ENCODE measurements at places on chromosomes 1 and 21.

DNA sequence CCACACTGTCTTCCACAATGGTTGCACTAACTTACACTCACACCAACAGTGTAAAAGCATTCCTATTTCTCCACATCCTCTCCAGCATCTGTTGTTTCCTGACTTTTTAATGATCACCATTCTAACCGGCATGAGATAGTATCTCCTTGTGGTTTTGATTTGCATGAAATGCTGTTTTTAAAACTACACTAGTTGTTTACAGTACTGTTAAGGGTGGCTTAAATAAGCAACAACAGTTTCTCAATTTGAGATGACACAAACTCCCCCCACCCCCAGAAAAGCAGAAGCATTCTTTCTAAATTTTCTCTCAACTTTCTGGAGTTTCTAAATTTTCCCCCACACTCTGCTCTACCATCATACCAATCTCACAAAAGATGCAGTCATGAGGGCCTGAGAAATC, 7.1 kb upstream of the SLAMF7 start:
- no peak for DNase-seq

DNA sequence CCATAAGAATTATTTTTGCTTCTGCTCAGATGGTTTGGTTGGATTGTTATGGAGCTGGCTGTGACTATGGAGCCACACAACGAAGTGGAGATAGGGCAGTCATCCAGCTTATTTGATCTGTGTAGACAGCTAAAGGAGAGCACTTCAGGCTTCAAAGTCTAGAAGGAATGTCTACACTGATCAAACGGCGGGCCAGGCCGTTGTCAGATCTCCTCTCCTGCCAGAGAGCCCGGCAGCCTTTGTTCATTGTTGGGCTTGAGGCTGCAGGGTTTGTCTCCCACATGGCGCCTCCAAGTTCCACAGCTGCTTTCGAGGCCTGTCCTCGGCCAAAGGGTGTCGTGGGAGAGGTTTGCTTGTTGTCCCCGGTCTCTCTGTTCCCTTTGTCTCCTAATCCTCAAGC, 2.8 kb upstream of the STMN1 start:
- no peak for DNase-seq

DNA sequence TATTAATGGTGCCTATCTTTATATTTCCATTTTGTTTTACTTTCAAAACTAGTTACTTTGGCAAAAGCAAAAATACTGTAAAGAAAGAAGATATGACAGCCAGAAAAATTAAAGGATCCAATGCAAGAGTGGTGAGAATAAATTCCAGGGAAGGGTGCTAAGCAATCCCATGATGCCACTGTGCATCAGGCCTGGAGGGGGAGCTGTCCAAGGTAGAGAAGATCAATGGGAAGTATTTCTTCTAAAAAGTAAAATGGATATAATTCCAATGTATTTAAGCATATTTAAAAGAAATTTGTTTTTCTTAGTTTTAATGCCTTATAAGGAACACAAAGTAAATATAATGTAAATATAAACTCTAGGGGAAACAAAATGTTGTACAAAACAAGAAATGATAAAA, 1382.2 kb upstream of the B3GALT2 start:
- DNase-seq = no peak

DNA sequence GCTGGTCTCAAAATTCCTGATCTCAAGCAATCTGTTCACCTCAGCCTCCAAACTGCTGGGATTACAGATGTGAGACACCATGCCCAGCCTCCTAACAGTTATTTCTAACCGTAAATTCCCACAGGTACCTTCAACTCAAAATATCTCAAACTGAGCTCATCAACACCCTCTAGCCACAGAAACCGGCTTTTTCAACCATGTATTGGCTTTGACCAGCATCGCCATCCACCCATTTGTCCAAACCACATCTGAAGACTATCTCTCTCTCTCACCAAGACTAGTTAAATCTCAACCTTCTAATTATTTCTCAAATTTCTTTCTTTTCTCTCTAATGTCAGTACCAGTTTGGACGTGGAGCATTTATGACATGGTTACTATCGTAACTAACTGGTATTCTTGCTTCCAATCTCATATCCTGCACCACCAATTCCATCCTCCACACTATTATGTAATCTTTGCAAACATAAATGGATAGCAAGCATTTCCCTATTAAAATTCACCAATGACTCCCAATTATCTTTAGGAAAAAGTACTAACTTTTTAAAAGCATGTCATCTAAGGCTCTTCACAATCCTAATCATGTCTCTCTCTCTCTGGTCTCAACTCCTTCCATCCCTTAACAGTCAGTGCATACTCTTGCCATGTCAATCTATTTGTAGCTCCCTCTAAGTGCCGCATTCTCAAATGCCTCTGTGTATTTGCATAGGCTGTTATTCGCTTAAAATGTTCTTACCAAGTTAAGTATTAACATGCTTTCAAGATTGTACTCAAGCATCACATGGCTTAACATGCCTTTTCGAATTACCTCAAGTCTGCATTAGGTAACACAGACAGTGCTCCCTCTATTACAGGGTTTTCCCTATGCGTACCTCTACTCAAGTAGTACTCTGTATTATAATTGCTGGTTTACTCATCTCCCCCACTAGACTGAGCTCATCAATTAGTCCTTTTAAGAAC, 18.1 kb downstream of the RSBN1 start:
- DNase-seq = no peak

- DNase-seq = no peak
These were observed 23.5 kb upstream of the LHX4 start for GRCh38 chr1:180206581-180206980.

DNA sequence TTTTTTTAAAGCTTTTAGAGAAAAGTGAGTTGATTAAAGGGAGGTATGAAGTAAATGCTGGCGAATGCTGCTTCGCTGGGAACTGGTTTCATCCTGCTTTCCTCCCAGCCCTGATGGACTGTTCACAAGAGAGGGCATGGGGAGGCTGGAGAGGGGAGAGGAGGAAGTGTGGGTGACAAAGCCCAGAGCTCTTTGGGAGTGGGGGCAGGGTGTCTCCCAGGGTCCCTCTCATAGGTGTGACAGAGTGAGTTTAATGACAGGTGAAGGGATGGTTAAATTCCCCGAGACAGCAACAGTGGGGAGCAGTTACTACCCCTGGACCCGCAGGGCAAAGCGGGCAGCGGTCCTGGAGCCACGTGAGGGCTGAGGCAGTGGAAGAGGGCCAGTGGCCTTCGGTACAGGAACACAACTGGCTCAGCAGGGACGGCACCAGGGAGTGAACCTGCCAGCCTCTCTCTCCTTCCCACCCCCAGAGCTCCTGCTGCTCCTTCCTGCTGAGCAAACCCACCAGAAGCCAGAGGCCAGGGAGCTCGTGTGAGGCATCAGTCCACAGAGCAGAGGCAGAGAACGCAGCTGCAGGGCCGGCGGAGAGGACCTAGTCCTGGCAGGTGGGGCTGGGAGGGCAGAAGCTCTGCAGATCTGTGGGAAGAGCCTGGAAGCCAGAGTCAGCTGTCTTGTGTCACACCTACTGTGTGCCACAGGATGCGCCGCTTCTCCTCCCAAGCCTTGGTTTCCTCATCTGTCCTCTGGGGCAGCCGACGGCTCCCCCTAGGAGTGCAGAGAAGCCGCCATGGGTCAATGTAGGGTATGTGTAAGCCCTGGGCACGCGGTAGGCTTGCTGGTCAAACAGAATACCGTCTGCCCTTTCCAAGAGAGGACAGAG, 20.9 kb upstream of the LRP8 start:
- no peak for DNase-seq

- DNase-seq = peak; percentile 91
These were observed 992 bp upstream of the USP48 start for GRCh38 chr1:21783679-21784603.

DNA sequence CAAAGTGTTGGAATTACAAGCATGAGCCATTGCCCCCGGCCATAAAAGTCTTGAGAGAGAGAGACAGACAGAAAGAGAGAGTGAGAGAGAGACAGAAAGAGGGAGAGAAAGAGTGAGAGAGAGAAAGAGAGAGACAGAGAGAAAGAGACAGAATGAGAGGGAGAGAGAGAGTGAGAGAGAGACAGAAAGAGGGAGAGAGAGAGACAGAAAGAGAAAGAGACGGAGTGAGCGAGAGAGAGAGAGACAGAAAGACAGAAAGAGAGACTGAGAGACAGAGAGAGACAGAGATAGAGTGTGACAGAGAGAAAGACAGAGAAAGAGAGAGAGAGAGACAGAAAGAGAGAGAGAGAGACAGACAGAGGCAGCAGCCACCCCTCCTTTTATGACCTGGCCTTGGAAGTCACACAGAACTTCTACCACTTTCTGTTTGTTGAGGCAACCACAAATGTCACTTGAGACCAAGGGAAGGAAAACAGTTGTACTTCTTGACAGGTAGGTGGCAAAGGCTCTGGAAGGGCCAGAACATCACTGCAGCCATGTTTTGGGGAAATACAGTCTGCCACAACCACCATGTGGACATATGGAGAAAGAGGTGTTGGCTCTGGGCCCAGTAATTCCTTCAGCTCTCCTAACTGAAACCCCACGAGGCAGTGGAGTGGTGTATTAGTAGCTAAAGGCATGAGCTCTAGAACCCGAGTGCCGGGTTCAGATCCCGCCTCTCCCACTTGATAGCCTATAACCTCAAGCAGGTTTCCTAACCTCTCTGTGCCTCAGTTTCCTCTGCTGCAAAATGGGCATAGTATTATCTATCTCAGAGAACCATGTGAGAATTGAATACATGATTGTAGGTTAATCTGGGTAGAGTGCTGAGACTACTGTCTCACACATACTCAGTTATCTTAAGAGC, 50.6 kb downstream of the TNFRSF8 start:
- DNase-seq = no peak

DNA sequence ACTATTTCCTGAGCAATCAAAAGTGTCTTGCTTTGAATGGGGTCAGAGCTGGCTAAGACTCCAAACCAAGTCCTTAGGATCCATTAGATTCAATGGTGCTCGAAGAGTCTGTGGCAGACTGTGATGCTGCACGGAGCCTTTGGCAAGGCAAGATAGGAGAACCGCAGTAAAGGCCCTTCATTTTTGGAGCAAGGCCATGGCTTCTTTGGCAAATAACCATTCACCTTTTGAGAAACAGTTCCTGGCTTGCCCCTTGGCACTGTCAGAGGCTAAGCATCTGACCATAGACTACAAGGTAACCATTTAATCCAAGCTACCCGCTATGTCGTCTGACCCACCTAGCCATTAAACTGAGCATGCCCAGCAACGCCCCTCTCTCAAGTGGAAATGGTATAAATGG, 45.2 kb downstream of the EDN2 start:
- DNase-seq = no peak

GRCh38 chr1:244628789-244629188, 24.1 kb upstream of the DESI2 start:
- no peak for DNase-seq

DNA sequence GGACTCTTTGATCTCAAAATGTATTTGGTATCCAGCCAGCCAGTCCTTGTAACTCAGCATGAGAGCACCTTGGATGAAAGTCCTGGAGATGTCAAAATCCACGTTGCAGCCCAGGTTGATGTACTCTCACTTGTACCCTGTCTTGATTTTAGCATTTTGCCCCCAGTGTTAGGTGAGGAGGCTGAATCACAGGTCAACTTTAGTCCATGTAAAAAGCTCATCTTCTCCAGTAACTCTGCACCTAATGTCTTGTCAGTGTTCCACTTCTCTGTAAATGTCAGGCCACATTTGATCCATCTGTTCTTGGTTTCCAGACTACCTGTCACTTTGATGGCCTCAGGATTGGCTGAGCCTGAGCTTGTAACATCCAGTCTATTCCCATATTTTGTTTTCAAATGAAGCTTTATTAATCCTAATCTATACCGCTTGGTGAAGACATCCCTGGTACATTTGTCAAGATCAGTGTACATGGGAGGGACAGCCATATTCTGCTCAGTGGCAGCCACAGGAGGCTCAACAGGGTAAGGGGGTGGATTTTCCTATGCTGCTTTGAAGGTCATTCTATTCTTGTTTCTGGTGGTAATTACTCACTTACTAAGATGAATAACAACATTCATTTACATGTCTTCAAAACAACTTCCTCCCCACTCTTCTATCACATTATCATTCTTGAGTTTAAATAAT, 24.1 kb upstream of the FCRL3 start:
- no peak for DNase-seq

GRCh38 chr1:23792151-23792945, 1.4 kb downstream of the LYPLA2 start:
- no peak for DNase-seq

GRCh38 chr1:182206626-182207239, 145.2 kb upstream of the ZNF648 start:
- no peak for DNase-seq
